ENCODE measurements at places on chromosomes 5 and 9.

GRCh38 chr5:143376911-143377813 is 26.3 kb downstream of the NR3C1 start:
- no peak for DNase-seq

GRCh38 chr5:24397601-24398000 is 247.2 kb downstream of the CDH10 start:
- no peak for DNase-seq

DNA sequence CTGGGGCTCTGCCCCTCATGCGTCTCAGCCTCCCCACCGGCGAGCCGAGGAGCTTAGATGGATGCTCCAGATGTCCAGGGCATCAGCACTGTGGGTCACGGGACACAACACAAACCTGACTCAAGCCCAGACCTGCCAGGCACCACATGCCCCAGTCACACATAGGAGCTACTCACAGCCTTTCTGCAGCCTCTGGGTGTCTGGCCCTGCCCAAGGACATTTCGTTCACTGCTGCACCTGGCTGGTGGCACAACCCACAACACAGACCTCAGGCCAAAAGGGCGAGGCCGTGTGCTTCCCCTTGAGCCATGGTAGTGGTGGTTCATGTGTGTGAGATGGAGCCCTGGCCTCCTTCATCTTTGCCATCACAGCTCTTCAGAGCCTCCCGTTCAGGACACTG is 89.6 kb upstream of the FCN2 start:
- DNase-seq = no peak

- peak; percentile 73 for DNase-seq
These were observed 45.1 kb upstream of the ROR2 start for GRCh38 chr9:91995000-91995655.

DNA sequence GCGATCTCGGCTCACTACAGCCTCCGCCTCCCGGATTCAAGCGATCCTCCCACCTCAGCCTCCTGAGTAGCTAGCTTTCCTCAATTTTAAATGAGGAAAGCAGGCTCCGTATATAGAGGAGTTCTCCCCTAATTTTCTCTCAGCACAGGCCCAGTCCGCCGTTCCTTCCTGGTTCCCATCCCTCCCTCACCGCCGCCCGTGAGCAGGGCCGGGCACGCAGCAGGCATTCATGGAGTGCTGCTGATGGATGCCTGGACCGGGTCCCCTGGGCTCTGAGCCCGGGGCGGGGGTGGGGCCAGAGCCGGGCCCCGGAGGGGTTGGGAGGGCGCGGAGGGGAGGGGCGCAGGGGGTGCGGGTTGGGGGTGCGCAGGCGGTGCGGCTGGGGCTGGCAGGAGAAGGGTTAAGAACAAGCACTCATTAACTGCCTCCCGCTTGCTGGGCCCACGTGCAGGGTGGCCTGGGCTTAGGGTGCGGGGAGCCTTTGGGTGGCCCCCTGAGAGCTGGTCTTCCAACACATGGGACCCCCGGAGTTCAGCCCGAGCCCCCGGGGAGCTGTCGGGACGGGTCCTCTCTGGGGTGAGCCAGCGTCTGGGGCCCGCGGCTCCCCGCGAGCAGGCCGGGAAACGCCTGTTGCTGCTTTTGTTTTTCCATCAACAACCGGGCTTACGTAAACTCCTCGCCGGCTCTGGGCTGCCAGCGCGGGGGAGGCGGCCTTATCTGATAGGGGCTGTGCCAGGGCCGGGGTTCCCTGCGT is 33.7 kb downstream of the LHX2 start:
- DNase-seq = peak; percentile 29

- DNase-seq = no peak
These were observed 9.1 kb upstream of the GNAQ start for GRCh38 chr9:78040726-78041125.

DNA sequence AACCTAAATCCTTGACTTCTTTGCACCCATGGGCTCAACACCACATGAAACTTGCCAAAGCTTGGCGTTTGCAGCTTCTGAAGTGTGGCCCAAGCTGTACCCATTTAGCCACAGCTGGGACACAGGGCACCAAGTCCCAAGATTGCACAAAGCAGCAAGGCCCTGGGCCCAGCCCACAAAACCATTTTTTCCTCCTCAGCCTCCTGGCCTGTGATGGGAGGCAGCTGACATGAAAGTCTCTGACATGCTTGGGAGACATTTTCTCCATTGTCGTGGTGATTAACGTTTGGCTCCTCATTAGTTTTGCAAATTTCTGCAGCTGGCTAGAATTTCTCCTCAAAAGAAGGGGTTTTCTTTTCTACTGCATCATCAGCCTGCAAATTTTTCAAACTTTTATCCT is 32.0 kb downstream of the ACTL7B start:
- DNase-seq = no peak

DNA sequence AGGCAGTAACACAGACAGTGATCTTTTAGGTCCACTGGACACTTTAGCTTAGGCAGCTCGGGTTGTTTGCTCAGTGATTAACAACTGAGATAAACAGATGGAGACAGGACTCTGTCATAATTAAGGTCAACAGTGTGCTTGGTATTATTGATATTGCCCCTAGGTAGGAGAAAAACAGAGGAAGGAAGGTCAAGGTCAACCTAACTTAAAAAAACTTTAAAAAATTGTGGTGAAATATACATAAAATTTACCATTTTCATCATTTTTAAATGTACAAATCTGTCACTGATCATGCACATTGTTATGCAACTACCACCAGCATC is 2.1 kb upstream of the HSPA4 start:
- no peak for DNase-seq

- DNase-seq = no peak
These were observed 208.3 kb upstream of the MAP3K1 start for GRCh38 chr5:56607074-56607473.

DNA sequence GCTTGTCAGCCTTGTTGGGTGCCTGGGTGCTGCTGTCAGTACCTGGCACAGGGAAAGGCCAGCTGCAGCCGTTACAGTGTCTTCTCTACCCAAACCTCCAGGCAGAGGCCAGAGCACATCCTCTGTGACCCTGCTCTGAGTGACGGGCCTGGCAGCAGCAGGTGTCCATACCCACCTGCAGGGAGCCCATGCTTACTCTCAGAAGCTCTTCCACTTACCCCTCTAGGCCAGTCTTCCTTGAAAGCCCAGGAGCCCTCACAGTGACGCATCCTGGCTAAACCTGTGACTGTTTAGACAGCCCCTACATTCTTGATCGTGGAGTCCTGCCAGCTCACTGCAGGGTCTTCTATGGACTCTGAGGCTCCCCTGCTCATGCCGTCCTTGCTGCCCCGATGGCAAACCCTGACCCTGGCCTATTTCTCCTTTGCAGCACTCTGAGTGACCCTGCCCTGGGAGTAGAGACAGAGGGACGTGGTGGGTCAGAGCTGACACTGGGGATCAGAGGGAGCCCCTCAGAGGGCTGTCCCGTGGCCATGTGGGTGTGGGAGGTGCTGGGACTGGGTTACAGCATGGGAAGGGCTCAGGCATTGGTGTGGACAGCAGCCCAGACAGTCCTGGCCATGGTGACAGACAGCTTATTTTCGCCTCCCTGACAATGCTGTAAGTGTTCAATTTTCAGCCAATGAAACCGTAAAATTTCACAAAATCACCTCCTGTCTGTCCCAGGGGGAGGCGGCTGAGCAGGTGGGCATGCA is 67.6 kb upstream of the RNF130 start:
- DNase-seq = no peak

GRCh38 chr5:112127861-112128260 is 291.2 kb downstream of the EPB41L4A start:
- DNase-seq = no peak

- no peak for DNase-seq
These were observed 659.3 kb downstream of the ACTL7B start for GRCh38 chr9:108196332-108197007.

DNA sequence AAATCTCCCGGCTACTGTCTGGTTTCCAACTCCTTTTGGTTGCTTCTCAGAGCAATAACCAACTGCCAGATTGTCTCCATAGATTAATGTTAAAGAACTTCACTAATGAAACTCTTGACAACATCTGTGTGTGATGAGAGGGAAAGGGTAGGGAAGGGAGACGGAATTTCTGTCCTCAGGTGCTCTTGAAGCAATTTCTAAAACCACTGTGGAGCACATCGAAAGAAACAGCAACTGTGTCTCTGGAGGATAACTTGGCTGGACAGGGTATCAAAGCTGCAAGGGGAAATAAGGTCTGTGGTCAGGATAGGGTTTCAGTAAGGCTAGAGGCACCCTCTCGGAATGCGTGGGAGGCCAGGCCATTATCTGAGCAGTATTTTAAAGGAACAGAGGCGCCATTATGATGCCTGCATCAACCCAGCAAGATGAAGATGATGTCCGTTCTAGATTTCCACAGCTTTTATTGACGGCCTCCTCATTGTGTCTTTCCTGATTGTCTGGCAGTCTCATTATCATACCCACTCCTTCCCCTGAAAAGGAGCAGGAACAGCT is 76.6 kb downstream of the RORB start:
- no peak for DNase-seq

DNA sequence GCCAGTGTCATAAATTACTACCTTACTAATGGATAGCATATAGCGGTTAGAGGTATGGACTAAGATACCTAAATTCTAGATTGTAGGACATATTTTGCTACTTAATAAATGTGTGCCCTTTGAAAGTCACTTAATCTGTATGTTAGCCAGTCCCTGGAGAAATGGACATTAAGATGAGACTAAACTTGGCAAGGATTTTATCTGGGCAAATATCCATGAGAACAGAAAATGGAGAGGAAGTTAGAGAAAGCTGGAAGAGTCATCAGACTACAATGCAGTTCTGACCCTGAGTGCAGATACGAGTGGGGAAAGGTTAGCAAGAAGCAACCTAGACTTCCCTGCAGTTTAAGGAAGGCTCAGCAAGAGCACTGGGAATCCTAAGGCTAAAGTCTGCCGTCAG is 33.0 kb downstream of the TBCA start:
- no peak for DNase-seq

GRCh38 chr5:148810823-148811222 is 15.6 kb upstream of the ADRB2 start:
- peak; percentile 56 for DNase-seq

DNA sequence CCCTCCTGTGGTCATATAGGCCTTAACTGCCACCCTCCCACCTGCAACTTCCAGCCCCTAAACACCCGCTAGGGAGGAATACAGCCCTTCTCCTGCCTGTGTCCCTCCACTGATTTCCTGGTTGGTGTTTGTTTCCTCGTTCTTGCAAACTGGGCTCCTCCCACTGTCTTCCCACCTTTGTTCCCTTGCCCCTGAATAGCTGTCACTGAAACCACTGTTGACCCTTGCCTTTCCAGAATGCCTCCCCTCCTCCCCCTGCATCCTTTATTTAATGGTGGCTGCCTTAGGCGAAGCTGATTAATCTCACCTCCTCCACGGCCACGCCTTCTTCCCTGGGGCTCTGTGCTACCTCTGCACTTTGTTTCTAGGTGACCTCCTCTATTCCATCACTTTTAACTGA is 626.7 kb downstream of the BNC2 start:
- no peak for DNase-seq

GRCh38 chr9:79962836-79963235 is 391.1 kb downstream of the TLE4 start:
- no peak for DNase-seq

DNA sequence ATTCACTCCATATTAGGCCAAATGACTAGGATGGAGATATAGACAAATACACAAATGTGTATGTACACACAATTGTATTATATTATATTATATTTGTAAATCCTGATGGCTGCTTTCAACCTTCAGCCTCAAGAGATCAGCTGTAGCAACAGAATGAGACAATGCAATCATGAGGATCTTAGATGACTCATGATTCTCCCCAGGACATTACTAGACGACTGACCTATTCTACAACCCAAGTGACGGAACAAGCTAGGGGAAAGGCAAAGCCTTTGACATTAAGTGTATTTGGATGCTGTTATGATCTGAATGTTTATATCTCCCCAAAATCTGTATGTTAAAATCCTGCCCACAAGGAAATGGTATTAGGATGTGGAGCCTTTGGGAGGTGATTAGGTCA is 66.5 kb downstream of the COX7C start:
- DNase-seq = no peak

GRCh38 chr9:97981846-97982682 is 1.1 kb upstream of the ANP32B start:
- DNase-seq = peak; percentile 49

GRCh38 chr5:176809544-176810080 is 747 bp upstream of the UNC5A start:
- no peak for DNase-seq

GRCh38 chr5:12690361-12690760 is 786.1 kb upstream of the CTNND2 start:
- no peak for DNase-seq

- no peak for DNase-seq
These were observed 70.4 kb upstream of the DAP start for GRCh38 chr5:10831419-10831818.

GRCh38 chr5:64505769-64506566 is at the start of gene RGS7BP:
TSS of gene RGS7BP (plus strand) at chr5:64506015. CDS start at chr5:64506625, 610 bp downstream.
- peak; percentile 18 for DNase-seq

DNA sequence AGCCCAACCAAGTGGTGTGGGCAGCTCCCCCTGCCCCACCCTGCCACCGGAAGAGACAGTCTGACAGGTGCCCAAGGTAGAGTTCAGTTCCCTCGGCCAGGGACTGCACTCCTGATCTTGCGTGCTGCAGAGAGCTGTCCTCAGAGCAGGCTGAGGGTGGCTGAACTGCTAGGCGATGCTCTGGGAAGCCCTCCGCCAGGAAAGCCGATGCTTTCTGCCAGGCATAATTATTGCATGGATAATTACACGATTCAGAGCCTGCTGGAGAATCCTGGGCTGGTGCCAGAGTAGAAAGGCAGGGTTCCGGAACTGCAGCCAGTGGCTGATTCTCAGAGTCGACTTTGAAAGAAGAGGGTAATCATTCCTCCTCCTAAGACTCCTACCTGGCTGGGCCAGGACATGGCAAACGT is 19.3 kb downstream of the KCNIP1 start:
- no peak for DNase-seq

GRCh38 chr5:125576822-125577221 is 830.4 kb upstream of the ZNF608 start:
- DNase-seq = no peak

DNA sequence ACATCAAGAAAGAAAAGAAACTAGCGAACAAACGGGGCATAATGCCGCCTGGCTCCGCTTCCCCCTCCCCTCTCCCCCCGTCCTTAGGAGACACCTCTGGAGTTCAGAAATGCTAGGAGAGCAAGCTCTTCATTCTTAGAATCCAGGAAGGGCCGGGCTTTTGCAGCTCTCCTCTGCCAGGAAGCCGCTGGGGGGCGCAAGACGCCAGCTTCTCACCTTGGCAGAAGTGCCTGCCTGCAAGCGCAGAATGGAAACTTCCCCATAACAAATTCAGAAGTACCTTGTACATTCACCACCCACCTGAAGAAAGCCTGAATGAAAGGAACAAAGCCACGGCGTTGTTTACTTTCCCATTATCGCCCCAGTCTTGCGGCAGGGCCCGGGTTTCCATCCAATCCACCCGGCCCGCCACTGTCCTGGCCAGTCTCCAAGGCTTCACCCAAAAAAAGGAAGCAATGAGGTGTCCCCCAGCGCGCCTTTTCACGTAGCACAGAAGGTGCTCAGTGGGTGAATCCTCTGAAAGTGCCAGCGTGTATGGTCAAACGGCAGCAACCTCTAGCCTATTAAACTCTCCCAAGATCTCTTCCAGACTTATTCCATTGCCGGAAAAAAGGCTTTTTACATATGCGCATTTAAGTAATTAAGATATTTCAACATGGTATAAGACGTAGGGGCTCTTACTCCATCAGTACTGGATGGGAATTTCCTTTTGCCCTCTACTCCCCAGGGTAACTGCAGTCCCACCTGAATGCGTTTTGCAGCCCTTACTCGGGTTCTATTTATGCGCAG is 1.6 kb upstream of the GADD45G start:
- peak; percentile 93 for DNase-seq

All from hematopoietic multipotent progenitor cell treated with erythropoietin and hydrocortisone succinate and interleukin-3 and kit ligand, for 4 days (in vitro differentiated cells).